Activated CD4-positive, alpha-beta T cell treated with anti-CD3 and anti-CD28 coated beads, Interleukin-2, amount 10 ng/mL, durations not matched to agents 24 days and 14 days (primary cell): ENCODE measurements at places on chromosomes 3 and 15. TPM values are rescaled to one million over a fixed set of nuclear protein-coding genes. Genes with fewer than 3 reads are reported as not detected.
A peak's percentile ranks its signal among the peaks of the same experiment; 100 is the strongest.

Gene CCR2
- 6.1 and 6.8 TPM in 2 replicates for total RNA-seq

Gene EXD1
- total RNA-seq, result not detected in 2 replicates

Gene PGBD4
- 3.7 and 4.0 TPM in 2 replicates for total RNA-seq

Gene SI
- total RNA-seq, result not detected in 2 replicates

Gene GOLGA6L7
- total RNA-seq, result not detected in 2 replicates

Gene FGF12
- not detected in 2 replicates for total RNA-seq

Gene APEH
- 111 and 117 TPM in 2 replicates for total RNA-seq

Gene PYGO1
- total RNA-seq, result not detected in 2 replicates

Gene NAALADL2
- not detected in 2 replicates for total RNA-seq

Gene IGSF11
- 0.47 TPM in 1 of 2 replicates, not detected in the other for total RNA-seq

DNA sequence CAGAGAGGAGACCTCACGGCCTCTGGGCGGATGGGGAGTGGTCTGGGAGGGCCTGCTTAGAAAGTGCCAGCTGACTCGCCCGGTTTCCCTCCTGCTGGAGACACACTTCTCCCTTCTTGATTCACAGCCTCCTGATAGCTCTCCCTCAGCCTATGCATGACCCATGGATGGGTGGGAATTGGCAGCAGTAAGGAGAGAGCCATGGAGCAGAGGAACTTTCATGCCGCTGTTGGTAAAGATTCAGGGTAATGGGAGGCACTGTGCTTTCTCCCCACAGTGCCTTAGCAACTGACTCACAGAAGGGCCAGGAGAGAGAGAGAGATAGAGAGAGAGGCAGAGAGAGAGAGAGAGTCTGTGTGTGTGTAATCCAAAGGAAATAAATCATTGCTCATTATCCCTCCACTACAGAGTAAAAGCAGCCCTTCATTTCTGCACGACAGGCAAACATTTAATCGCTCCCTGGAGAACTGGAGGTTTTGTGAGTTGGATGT is 82.8 kb downstream of the SEMA5B start:
- DNase-seq, result no peak

GRCh38 chr15:50068016-50068415 is 51.0 kb downstream of the ATP8B4 start:
- DNase-seq, result peak; percentile 52

- DNase-seq, result no peak
These were observed 62.2 kb downstream of the ABTB1 start for GRCh38 chr3:127734754-127735473.

- DNase-seq, result no peak
These were observed 13.4 kb downstream of the TMEM207 start for GRCh38 chr3:190436331-190436730.

GRCh38 chr3:53944028-53944427 is 52.4 kb upstream of the SELENOK start:
- DNase-seq, result no peak

DNA sequence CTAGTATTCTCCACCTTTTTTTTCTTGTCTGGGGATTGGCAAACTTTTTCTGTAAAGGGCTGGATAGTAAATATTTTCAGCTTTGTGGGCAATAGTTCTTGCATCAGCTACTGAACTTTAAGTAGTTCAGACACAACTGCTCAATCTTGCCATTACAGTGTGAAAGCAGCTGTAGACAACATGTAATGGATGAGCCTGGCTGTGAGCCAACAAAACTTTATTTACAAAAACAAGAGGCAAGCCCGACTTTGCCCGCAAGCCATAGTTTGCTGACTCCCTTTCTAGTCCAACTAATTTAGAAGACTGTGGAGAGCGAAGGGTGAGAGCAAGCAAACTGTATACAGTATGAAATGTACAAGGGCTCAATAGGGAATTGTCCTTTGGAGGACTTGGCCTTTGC is 6.2 kb downstream of the FRMD4B start:
- DNase-seq, result no peak

GRCh38 chr3:99972380-99973104 is 141.8 kb downstream of the FILIP1L start:
- DNase-seq, result no peak

GRCh38 chr3:74537164-74537563 is 77.3 kb downstream of the CNTN3 start:
- DNase-seq, result no peak

DNA sequence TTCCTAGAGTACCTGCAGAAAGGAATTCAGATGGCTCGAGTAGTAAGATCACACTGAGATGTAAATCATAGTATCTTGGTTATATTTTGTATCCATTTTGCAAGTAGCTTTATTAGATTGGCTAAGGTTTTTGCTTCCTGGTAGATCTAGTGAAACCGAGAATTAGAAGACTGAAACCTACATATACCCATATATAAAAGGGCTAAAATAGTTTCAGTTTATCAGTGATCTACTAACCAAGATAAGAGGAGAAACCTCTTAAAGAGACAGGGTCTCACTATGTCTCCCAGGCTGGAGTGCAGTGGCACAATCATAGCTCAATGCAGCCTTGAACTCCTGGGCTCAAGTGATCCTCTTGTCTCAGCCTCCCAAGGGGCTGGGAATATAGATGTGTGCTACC is 135.3 kb downstream of the PCCB start:
- no peak for DNase-seq

DNA sequence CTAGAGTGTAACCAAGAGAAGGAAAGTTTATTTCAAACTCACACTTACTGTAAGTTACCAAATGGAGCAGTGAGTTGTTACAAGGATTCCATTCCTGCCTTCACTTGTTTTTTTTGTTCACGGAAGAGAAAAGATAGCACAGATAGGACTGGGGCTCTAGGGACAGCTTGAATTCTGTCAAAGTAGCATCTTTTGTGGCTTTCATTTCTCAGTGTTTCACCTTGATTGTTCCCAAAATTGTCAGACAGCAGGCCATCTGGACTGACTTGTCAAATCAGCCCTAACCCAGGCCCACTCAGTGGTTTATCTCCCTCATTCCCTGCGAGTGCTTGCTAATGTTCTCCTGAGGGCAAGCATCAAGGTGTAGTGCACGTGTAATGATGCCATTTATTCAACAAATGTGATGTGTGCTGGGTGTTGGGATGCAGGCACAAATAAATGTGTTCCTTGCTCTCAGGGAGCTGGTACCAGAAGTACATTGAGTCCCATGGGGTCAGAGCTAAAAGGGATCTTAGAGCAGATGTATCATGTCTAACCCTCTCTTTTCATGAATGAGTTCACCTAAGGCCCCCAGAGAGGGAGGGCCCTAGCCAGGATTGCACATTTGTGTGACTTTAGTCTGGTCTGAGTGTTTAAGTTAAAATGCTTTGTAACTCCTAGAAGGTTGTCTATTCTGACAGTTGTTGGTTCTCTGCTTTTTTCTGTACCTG is 49.1 kb downstream of the PDHB start:
- no peak for DNase-seq

DNA sequence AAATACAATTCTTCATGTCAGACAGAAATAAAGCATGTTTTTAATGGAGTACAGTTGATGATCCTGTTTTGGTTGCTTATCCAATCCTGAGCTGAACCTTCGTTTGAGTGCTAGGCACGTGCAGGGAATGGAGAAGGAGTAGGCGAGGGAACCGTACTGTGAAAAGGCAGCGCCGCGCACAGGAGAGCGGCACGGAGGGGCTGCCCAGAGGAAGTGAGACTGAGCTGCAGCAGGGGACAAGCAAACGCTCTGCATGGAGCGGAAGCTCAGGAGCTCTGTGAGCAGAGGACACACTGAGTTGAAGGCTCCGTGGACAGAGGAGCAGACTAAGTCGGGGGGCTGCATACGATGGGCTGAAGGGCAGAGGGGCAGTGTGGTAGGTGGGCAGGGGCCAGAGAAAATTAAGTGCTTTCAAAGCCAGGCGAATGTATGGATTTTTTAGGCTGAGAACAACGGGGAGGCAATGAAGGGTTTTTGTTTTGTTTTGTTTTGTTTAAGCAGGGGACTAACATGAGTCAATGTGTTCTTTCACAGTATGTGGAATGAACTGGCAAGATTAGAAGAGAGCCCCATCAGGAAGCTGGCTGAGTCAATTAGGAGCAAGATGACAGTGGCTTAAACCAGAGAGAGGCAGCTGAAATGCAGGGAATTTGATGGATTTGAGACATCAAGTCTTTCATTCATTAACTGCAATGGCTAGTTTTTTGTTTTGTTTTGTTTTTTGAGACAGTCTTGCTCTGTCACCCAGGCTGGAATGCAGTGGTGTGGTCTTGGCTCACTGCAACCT is 23.8 kb upstream of the TM2D3 start:
- DNase-seq, result peak; percentile 54

GRCh38 chr15:49370782-49371181 is 52.3 kb upstream of the FGF7 start:
- no peak for DNase-seq

- no peak for DNase-seq
These were observed 232.9 kb upstream of the CTDSPL start for GRCh38 chr3:37628711-37629301.

DNA sequence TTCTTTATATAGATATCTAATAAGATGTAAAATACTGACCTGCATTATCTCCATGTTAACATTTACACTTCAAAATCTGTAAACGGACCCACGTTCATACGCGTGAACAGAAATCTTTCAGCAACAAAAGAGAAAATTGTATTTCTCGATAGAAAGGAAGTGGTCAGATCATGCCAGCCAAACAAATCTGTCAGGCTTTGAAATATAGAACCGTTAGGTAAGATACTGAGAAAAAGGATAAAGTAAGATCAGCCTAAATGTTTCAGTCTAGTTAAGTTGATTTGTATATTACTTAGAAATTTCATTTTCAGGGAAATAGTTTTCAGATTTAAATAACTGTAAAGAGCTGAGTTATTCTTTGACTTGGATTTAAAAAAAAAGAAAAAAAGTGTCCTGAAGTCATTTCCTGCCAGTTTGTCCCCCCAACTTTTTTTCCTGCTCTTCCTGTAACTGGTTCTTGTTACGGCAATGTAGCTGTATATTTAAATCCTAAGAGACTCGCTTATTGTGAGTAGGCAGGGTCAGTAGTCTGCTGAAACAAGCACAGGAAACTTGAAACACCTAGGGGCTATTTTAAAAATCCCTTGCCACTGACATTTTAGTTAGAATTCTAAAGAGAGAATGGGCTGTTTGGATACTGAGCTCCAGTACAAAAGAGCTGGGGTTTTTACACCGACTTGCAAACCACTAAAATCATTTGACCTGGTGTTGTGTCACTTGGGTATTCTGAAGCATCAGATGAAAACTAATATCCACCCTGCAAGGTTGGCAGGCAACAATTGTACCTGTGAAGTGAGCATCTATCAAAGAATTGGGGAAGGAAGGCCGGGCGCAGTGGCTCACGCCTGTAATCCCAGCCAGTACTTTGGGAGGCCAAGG is 237.5 kb downstream of the UBE2E2 start:
- DNase-seq, result peak; percentile 36

DNA sequence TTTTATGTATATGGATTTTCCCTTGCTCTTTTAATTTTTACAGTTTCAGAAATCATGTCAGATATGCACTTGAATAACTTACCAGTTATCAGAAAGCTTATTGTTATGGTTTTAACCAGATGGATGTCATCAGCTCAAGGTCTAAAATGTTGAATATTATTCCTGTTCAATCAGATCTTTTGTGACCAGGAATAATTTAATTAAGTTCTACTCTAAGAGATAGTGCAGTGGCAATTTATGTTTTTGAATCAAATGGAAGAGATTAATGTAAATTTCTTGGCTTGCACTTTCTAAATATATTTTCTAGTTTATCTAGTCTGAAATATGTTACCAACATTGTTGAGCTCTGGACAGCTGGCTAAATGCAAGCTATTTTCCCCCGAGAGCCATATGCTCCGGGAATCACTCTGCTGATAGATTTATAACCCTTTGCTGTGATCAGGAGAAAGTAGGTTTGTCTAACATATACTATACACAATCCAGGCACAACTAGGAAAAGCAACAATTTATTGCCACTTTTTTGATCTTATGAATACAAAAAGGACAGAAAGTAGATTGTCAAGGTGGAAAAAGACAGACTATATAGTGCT is 76.8 kb upstream of the CD96 start:
- no peak for DNase-seq

- DNase-seq, result no peak
These were observed 123.0 kb downstream of the TCF12 start for GRCh38 chr15:57041416-57041815.
